ENCODE measurements at places on chromosomes 16 and 17. TPM values are rescaled to one million over a fixed set of nuclear protein-coding genes. Genes with fewer than 3 reads are reported as not detected.

HAGHL gene
- total RNA-seq = 10.2 TPM

BBS2 gene
- 82.0 TPM for total RNA-seq

CBLN1 gene
- 0.11 TPM for total RNA-seq

PRAC1 gene
- not detected for total RNA-seq

ABCC6 gene
- total RNA-seq = 1.3 TPM

SLC12A3 gene
- not detected for total RNA-seq

AIPL1 gene
- 0.13 TPM for total RNA-seq

KRTAP17-1 gene
- total RNA-seq = not detected

COG7 gene
- total RNA-seq = 20.0 TPM

KRT36 gene
- total RNA-seq = not detected

TSPAN10 gene
- total RNA-seq = 4.3 TPM

SHCBP1 gene
- 11.6 TPM for total RNA-seq

CHCT1 gene
- total RNA-seq = 0.26 TPM

RAPGEFL1 gene
- total RNA-seq = 1.9 TPM

KCNJ2 gene
- total RNA-seq = 2.3 TPM

ZNF75A gene
- total RNA-seq = 26.8 TPM

RUNDC3A gene
- total RNA-seq = 0.13 TPM

C1QBP gene
- 147 TPM for total RNA-seq

C1QTNF1 gene
- 39.5 TPM for total RNA-seq

RHBDL3 gene
- 0.13 TPM for total RNA-seq

ADAM11 gene
- under 0.01 TPM for total RNA-seq

PABPN1L gene
- not detected for total RNA-seq

CRYBA1 gene
- total RNA-seq = not detected

RAB26 gene
- 0.86 TPM for total RNA-seq

OR1A1 gene
- total RNA-seq = not detected

KRTAP9-8 gene
- total RNA-seq = not detected

ACSM2B gene
- total RNA-seq = not detected

ATP2C2 gene
- total RNA-seq = not detected

MPO gene
- 0.26 TPM for total RNA-seq

CCDC200 gene
- total RNA-seq = not detected

SOX9 gene
- 12.6 TPM for total RNA-seq

CTDNEP1 gene
- total RNA-seq = 30.1 TPM

PRSS36 gene
- 0.91 TPM for total RNA-seq

CDRT15L2 gene
- not detected for total RNA-seq

CRHR1 gene
- total RNA-seq = not detected

GLIS2 gene
- total RNA-seq = 4.2 TPM

SPATA32 gene
- 0.13 TPM for total RNA-seq

DNASE1L2 gene
- total RNA-seq = 0.26 TPM

SLC13A2 gene
- total RNA-seq = not detected

ZNF768 gene
- 18.1 TPM for total RNA-seq

NKD1 gene
- total RNA-seq = 0.78 TPM

CDH13 gene
- 95.6 TPM for total RNA-seq

TBC1D3E gene
- total RNA-seq = not detected

HNF1B gene
- not detected for total RNA-seq

TNP2 gene
- total RNA-seq = not detected

Data from articular chondrocyte of knee joint (primary cell).